Brain (organoid and tissue), 16 donors: ENCODE measurements at places on chromosomes 3 and 15. TPM values are rescaled to one million over a fixed set of nuclear protein-coding genes. Genes with fewer than 3 reads are reported as not detected.

The SAMMSON gene
- not detected for polyA plus RNA-seq

GRCh38 chr3:138328341-138328740 is 1.3 kb downstream of the NME9 start:
- DNase-seq: no peak

The SELENOK gene
- 66.3 TPM for polyA plus RNA-seq

DNA sequence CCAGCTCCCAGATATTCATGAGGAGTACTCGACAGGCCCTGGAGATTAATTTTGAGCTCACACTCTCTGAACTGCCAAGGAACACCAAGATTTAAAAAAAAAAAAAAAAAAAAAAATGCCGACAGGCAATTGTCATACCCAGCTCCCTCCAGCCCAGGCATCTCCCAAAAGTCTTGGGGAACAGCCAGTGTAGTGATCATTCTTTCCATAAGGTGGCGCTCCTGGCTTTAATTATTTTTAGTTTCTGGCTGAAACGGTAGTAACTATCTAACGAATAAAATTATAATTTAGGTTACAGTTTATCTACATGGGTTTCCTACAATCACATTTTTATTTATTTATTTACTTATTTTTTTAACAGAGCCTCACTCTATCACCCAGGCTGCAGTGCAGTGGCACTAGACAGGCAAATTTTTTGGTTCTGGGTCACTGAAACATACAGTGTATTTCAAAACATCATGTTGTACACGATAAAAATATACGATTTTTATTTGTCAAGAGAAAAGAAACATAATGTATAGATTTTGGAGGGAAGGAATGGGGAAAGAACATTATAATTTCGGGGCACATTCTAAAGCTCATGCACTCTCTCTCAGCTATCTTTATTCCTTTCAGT is 157.3 kb downstream of the ADAMTS9 start:
- DNase-seq: peak; percentile 89

- DNase-seq: no peak
These were observed 1.3 kb downstream of the HIGD1A start for GRCh38 chr3:42802876-42803413.

DNA sequence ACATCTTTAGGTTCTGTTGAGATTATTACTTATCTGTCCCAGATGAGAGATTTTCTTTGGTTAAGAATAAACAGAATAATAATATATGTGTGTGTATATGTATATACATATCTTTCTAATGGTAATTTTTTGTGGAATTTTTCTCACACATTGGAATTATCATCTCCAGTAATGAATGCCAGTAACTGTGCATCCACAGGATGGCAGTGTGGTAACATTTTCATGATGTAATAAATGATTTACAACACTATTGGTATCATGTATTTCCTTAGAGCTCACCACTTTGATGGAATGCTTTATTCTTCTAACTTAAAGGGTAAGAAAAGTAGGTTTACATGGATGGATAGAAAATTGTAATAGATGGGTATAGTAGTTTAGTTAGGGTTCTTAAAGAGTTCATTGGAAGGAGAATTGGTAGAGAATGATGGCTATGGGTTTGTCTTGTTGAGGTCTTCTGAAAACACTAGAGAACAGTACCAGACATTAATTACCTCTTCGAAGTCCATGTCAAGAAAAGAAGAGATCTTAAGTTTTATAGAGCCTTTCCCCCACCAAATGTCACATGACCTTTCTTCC is 78.1 kb downstream of the STT3B start:
- peak; percentile 29 for DNase-seq

DNA sequence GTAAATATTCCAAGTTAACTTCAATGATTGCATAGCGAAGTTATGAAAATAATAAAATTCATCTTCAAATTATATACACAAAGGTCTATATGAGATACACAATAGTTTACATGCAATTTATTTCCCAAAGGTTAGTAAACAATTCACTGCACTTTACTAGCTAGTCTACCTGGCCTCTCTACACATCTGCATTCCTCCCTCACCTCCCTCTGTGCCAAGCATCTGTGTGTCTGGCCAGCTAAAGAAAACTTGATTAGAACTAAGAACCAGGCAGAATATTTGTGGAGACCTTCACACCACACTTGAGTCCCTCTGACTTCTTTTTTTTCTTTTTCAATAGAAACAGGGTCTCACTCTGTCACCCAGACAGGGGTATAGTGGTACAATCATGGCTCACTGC is 61.4 kb downstream of the LRRFIP2 start:
- DNase-seq: no peak

The HIGD2B gene
- not detected for polyA plus RNA-seq

The IL20RB gene
- polyA plus RNA-seq: 0.36 TPM

DNA sequence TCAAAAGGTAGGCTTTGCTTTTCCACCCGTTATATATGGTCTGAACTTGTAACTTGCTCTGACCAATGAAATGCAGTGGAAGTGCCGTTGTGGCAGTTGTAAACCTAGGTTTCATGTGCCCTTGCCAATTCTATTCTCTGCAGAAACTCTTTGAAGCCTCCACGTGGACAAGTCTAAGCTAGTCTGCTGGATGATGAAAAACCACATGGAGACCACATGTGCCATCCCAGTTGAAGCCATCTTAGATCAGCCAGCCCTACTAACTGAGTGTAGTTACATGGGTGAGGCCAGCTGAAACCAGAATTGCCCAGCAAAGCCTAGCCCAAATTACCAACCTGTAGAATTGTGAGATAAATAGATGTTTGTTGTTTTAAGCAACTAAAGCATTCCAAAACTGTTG is 183.7 kb upstream of the KCNH8 start:
- no peak for DNase-seq

DNA sequence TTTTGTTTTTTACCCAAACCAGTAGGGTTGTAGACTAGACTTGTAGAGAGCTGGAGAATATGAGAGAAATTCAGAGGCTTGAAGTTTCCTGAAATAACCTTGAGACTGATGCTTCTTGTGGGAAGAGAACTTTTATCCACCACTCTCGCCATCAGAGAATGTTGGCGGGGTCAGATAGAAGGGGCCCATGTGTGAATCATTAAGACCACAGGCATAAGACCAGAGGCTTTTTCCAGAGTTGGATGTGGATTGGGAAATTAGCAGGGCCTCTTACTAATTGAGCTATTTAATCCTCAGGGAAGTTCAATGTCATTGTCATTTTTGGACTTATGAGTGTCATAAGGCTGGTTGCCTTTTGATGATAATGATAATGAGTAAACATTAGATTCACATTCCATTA is 246.9 kb upstream of the THRB start:
- no peak for DNase-seq
